Stimulated activated CD8-positive, alpha-beta memory T cell treated with anti-CD3 and anti-CD28 coated beads, Interleukin-4, amount 100 ng/mL, for 4 hours (primary cell): ENCODE measurements at places on chromosomes 5 and 9.

DNA sequence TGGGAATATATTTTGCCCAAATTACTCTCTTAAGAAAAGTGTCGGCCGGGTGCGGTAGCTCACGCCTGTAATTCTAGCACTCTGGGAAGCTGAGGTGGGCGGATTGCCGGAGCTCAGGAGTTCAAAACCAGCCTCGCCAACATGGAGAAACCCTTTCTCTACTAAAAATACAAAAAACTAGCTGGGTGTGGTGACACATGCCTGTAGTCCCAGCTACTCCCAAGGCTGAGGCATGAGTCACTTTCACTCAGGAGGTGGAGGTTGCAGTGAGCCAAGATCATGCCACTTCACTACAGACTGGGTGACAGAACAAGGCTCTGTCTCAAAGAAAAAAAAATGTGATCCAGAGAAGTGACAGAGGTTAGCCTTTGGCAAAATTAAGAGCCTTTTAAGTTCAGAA lies 26.4 kb upstream of the TMEM171 start:
- DNase-seq: no peak

DNA sequence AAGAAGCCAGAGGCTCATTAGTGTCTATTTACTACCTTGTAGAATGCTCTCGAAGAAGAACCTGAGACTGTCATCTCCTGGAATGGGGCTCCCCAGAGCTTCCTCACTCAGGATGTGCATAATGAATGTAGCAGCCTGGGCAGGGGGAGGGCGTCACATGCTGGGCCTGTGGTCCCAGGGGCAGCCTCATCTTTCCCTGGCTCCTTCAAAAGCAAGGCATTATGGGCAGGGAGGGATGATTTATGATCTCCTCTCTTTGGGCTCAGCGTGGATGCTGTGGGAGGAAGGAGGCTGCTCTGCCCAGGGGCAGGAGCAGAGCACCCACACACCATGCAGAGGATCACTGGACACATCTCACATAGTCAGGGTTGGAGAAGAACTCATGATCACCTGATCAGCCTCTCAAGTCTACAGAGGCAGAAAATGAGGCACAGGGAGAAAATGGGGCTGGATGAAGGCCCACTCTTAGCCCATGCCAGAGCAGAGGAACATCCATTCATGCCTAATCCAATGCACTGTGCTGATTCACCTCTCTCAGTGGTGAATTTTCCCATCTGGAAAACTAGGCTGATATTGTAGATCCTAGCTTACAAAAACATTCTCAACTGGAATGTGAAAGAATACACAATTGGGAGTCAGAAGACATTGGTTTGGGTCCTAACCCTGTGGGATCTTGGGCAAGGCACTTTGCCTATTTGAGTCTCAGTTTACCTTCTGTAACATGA lies 173.7 kb downstream of the CARTPT start:
- no peak for DNase-seq

DNA sequence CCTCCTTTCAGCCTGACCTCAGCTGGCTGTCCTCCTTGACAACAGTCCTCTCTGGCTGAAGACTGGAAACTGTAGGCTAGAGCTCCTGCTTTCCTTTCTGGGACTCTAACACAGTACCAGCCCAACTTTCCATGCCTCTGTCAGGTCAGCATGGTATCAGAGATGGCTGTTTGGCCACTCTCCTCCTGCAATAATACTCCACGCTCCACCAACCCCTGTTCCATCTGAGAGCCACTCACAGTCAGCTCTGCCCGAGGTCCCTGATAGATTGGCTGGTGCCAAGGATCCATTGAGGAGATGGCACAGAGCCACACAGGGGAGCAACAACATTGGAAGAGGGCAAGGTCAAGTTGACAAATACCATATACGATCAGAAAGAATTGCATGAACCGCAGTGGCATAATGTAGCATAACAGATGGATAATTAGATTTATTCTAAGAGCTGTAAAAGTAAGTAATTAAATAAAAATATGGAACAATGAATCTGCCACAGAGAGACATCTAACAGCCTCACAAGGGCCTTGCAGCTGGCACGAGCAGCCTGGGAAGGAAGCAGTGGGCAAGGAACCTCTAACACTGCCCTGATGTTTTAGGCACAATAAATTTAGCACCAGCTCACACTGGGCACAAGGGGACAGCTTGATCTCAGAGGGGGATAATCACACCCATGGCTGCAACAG lies 94.3 kb upstream of the LRRTM2 start:
- no peak for DNase-seq

- no peak for DNase-seq
These were observed 95.0 kb downstream of the KIAA1958 start for GRCh38 chr9:112581469-112582176.

- no peak for DNase-seq
These were observed 2.8 kb upstream of the PFN3 start for GRCh38 chr5:177403102-177403791.

- no peak for DNase-seq
These were observed 84.9 kb downstream of the TRPM3 start for GRCh38 chr9:71036501-71036900.

DNA sequence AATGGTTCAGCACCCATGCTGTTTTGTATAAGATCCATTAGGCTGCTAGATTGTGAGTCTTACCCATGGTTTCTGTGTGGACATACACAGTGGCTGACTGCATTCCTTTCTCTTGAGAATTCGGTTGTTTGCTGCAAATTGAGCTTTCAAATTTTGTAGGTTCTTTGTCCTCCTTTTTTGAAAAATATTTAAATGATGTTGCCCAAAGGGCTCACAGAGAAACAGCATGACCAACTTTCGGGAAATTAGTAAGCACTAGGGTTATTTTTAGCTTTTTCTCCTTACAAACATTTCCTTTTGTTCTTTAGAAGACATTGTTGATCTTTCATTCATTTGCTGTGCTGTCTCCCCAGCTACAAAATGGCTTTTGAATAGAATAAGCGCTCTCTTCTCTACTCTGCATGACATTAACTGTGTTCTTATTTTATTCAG lies 79.4 kb downstream of the NLN start:
- DNase-seq: no peak
